ENCODE measurements at places on chromosomes 7 and 10.
A peak's percentile ranks its signal among the peaks of the same experiment; 100 is the strongest.

DNA sequence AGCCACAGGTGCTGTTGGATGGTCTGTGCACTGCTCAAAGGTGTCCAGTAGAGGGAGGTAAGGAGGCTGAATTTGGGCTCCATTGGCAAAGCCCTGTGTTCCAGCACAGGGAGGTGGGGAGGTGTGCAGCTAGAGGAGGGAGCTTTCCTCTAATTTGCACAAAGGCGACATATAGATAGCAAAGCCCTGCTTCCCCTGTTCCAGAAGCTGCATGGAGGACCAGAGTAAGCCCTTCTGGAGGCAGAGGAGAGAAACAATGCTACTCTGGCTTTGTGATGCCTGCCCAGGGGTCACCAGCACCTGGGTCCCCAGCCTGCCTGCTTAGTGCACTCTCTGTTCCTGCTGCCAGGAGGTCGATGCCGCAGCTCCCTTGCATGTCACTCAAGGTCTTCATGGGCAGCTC lies 3.4 kb upstream of the ARHGAP22 start:
- DNase-seq, result peak; percentile 22

DNA sequence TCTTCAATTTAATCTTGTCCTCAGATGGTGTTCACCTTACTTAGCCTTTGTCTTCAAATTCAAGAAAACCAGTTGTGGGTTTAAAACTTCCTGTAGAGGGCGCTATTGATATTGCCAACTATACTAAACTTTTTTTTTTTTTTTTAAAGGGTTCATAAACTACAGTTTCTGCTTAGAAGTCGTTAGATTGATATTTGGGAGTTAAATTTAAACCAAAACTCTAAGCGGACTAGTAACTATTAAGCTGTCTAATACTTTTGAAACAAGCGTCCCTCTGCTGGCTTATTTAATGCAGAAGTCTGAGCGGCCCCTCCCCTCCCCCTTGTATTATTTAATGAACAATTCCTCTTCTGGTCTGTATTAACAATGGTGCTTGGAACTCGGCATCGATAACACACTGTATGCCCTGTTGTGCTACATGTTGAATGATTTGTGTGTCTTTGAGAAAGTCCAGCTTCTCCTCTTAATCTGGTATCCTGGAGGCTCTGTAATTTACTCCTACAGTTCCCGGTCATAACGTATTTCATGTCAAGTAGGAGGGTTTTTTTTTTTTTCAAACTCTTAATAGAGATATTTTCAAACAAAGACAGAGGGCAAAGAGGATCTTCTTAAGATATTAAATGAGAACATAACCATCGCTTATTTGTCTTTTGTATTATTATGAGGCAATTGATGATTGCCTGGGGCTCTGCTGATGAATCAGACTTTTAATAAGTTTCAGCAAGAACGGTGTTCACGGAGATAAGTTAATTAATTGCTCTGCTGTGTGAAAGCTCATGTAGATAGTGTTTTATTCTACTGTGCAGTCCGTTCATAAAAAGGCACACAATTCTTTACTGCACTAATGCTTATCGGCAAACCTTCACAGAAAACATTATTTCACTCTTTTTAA lies 22.6 kb upstream of the CREB5 start:
- no peak for DNase-seq

- DNase-seq, result no peak
Measured at GRCh38 chr10:91226093-91226492, 5.6 kb downstream of the PCGF5 start.

- no peak for DNase-seq
Measured at GRCh38 chr7:75033826-75034225, 39.8 kb downstream of the RCC1L start.

- DNase-seq, result no peak
Measured at GRCh38 chr7:131689662-131690234, 133.3 kb upstream of the PODXL start.

GRCh38 chr10:13784067-13784466 lies 197.3 kb downstream of the PRPF18 start:
- DNase-seq, result no peak

DNA sequence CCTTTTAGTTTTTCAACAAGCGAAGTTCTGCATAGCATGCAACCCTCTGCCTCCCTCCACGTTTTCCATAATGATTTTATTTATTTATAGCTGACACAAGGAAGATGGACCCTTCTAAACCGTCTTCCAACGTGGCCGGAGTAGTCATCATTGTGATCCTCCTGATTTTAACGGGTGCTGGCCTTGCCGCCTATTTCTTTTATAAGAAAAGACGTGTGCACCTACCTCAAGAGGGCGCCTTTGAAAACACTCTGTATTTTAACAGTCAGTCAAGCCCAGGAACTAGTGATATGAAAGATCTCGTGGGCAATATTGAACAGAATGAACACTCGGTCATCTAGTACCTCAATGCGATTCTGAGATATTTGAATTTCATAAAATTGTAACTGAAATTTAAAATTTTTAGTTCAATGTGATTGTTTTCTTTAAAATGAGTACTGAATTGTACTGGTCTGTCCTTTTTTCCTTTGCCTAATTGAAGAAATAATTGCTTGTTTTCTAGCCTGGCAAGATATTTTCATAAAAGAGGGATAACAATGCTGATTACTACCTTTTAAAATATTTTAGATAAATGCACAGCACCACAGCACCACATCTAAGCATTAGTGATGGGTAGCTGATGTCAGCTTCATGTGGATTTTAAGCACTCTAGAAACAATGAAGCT lies 41.5 kb upstream of the SLC39A12 start:
- DNase-seq, result peak; percentile 3

DNA sequence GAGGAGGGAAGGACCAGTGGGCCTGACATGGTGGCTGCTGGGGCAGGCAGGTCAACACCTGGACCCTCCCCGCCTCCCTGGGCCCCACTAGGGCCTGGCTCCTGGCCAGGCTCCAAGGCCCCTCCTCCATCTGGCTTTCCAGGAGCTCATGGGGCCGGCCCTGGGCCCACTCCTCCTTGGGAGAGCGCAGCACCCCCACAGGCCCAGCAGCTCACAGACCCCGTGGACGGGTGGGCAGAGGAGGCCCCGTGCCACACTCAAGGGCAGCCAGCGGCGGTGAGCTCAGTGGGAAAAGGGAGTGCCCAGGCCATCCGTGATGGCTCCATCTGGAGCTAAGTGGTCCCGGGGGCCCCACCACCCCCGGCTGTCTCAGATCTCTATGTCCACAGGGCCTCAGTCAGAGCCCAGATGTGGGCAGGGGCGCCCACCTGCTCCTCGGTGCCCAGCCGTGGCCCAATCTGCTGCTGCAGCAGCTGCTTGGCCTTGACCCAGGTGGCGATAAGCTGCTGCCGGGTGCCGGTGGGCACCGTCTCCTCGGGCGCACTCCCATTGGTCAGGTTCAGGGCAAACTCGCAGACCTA lies 32.8 kb downstream of the CFAP46 start:
- no peak for DNase-seq

GRCh38 chr10:20207653-20208052 lies 391.4 kb downstream of the PLXDC2 start:
- DNase-seq, result no peak

GRCh38 chr7:149787428-149788299 lies 14.3 kb upstream of the ZNF467 start:
- DNase-seq, result no peak

GRCh38 chr7:131948434-131949053 lies 392.1 kb upstream of the PODXL start:
- no peak for DNase-seq

- DNase-seq, result peak; percentile 2
Measured at GRCh38 chr10:114703377-114704107, 45.5 kb upstream of the ABLIM1 start.

DNA sequence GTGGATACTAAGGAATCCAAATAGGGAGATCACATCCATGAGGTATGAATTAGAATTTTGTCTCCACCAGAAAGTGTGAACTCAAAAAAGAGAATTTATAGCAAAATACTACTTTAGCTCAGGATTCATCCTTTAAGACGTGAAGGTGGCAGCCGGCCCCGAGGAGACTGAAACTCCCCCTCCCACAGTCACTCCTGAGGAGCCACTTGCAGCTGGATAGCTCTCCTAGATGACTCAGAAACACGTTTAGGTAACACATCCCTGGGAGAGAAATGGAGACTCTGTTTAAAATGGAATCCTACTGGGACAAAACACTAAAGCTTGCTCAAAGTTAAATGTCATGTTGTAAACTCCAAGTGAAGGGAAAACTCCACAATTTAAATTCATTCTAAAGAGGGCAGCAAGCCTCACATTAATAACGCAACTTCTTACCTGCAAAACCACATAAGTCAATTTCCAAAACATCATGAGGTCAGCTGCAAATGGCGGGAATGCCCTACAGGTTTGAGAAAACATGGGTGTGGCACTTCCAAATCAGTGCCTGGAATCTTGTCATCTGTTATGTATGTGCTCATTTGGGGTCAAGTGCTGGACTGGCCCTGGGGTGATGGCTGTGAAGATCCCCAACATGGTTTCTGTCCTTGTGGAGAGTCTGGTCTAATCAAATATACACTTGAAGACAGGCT lies 46.2 kb downstream of the ICA1 start:
- DNase-seq, result no peak

DNA sequence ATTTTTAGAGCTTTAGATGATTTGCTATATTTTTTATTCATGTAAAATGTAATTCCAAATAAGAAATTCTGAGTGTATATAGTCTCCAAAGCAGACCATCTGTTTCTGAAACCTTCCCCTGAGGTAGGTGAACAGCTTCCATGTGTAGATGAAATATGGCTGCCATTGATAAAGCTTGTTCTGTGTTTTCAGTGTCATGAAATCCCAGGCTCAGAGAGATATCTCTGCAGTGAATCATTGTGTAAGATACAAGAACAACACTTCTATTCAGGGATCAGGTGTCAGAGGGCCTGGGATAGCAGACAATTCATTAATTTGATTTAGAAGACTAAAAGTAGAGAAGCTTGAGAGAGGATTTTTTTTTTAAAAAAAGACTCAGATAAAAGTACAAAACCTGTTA lies 29.1 kb downstream of the ACTA2 start:
- no peak for DNase-seq
